ENCODE measurements at places on chromosomes 7 and 10.

DNA sequence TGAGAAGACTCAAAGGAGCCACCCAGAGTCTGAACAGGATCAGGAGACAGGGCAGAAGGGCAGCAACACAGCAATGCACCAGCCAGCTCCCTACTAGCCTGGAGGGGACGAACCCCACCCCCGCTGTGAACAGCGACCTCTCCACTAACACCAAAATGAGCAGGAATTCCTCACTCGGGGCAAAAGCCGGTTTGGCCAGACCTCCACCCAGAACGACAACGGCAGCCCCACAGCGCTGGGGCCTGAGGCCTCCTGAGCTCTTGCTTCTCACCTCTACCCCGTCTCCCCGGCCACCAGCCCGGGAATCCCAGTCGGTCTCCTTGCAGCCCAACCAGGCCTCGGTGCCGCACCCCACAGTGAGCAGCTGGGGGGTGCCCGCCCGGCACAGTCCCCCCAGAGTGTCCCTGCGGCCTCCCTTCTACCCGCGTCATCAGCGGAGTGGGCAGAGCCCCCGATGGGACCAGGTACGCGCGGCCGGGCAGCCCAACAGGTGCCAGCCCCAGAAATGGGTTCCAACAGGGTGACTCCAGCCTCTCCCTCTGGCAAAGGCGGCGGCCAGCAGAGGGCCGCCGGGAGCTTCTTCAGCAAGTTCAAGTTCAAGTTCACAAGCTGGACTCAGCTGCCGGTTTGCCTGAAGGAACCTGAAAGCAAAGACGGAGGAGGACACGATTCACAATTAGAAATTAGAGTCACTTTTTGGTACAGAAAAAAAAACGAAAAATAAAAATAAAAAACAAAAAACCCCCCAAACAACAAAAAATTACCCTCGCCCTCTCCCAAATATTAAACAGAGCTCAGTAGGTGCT lies 129.0 kb downstream of the MARCHF5 start:
- peak; percentile 66 for DNase-seq

DNA sequence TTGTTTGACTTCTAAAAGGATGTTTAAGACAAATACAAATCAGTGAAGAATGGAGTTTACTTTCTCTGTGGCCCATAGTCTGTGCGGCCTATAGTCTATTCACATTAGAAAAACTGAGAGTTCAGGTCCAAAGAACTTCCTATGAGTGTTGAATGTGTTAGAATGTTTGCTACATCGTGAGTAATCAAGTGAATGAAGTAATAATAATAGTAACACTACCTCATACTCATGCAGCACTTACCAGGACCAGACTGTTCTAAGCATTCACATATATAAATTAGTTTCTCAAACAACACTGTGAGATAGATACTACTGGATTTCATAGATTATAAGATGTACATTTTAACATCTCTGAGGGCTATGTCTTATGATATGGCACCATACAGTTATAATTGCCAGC lies 70.4 kb downstream of the RALA start:
- no peak for DNase-seq

GRCh38 chr7:135768467-135768866 lies 19.9 kb upstream of the FAM180A start:
- DNase-seq: peak; percentile 31

DNA sequence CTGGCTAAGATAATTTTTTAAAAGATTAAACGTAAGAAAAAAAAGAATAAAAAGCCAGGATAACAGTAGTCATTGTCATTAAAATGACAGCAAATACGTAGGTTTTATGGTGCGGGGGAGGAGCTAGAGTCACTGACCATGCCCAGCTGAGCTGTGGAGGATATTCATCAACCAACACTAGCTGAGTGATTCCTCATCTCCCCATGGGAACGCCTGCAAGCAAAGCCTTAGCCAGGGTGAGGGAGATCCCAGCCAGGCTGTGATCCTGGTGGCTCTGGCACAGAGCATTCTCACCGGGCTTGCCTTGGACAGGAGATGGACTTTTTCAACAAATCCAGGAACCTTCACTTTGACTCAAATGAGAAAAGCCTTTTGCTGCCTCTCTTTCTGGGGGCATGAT lies 94.2 kb downstream of the HIP1 start:
- DNase-seq: no peak

DNA sequence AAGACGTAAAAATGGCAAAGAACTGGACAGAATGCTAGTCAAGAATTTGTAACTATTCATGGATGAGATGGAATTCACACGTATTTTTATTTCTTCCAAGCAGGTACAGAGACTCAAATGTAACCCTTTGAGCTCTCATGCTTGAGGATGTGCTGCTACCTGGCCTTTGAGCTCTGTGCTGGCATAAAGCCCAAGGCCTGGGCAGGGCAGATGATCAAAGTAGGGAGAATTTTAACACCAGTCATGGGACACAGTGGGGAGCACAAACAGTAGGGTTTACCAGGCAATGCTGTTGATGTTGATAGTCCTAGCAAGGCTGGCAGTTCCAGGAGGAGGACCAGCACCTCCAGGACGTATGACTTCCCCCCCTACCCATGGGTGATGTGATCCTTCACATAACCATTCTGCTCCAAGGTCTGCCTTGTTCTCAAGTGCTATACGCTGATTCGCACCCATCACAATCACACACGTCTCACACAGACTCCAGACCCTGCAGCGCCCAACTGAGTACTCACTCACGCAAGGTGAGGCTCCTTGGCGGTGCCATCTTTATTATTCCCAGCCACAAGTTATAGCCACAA lies 48.6 kb upstream of the DLG5 start:
- DNase-seq: no peak

- no peak for DNase-seq
Measured at GRCh38 chr10:95303535-95303934, 12.7 kb upstream of the PDLIM1 start.

DNA sequence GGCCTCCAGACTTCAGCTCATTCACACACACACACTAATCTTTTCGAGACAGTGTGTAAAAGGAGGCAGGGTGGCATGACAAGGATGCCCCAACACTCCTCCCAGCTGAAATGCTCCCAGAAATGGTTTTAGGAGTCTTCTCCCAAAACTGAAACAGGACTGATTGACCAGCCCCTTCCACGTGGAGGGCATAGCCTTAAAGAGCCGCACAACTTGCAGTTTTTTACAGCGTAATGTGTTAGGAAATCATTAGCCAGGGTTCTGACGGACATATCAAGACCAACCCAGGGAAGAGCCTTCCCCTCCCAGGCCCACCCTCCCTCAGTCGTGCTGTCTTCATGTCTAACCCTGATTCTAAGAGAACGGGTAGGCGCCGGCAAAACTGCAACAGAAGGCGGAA lies 224.6 kb downstream of the TNS3 start:
- no peak for DNase-seq

GRCh38 chr10:89357975-89358374 lies 19.9 kb upstream of the IFIT1B start:
- DNase-seq: no peak

GRCh38 chr7:28237363-28237762 lies 56.8 kb upstream of the JAZF1 start:
- no peak for DNase-seq
